Head of caudate nucleus (tissue), 42 donors: ENCODE measurements at places on chromosomes 16 and 17.

- no peak for DNase-seq
Observed at GRCh38 chr17:64261417-64262145, 1.5 kb downstream of the TEX2 start.

DNA sequence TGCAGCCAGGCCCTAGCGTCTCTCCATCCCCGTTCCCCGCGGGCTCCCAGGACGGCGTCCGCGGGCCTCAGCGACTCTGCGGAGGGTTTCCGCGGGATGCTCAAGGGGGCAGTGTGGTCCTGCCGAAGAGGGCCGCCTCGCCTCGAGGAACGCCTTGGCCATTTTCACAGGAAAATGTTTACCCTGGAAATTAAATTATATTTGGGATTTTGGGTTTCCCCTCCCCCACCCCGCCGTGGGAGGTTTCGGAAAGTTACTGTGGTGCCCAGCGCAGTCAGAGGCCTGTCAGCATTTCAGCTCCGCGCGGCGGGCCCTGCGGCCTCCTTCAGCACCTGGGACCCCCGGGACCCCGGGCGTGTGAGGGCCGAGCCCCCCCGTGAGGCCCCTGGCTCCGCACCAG lies 94.5 kb downstream of the PCTP start:
- DNase-seq, result peak; percentile 36

DNA sequence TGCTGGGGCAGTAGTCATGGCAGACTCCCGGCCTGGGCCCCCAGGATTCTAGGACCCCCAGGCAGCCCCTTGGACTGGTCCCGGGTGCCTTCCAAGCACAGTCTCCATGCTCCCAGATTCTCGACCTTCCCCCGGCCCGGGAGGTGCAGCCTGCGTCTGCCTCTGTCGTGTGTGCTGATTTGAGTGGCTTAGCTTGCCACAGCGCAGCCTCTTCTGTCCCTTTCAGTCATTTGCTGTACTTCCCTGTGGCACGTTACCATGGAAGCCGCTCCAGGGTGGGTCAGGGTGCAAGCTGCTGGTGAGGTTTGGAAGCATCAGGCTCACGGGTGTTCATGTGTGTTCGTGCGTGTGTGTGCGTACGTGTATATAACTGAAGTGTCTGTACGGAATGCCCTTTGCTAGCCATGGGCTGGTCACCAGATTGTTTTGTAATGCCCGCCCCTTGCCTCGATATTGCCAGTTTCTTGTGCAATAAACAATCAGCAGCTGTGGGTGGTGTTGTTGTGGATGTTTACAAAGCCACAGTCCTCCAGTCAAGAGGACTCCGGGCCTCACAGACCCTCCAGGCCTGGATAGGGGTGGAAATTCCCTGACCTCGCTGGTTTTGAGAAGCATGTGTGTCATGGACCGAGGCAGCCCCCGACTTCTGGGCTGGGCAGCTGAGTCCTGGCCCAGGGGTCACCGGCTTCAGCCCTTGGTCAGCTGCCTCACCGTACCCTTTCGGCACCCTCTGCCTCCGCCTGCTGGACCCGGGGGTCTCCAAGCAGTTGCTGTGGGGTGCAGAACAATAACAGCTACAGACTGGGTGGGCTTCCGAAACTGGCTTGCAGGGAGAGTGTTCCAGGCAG lies 9.7 kb upstream of the CLEC18A start:
- no peak for DNase-seq

DNA sequence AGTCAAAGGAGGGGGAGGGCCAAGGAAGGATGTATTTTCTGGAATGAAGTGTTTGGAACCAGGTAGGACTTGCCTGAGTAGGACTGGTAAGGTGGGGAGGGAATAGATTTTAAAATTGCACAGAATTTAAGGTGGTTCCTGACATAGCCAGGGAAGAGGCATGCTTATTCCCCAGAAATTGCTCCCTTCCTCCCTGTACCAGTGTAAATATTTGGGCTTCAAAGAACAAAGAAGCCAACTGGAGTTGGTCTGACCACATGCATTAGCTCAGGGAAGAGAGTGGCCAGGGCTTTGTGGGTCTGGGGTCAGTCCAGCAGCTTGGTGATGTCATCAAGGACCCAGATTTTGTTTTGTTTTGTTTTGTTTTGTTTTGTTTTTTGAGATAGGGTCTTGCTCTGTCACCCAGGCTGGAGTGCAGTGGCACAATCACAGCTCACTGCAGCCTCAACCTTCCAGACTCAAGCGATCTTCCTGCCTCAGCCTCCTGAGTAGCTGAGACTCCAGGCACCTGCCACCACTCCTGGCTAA lies 9.3 kb upstream of the MRTFB start:
- DNase-seq, result no peak

GRCh38 chr17:42334677-42335076 lies 46.4 kb downstream of the STAT5A start:
- DNase-seq, result no peak

DNA sequence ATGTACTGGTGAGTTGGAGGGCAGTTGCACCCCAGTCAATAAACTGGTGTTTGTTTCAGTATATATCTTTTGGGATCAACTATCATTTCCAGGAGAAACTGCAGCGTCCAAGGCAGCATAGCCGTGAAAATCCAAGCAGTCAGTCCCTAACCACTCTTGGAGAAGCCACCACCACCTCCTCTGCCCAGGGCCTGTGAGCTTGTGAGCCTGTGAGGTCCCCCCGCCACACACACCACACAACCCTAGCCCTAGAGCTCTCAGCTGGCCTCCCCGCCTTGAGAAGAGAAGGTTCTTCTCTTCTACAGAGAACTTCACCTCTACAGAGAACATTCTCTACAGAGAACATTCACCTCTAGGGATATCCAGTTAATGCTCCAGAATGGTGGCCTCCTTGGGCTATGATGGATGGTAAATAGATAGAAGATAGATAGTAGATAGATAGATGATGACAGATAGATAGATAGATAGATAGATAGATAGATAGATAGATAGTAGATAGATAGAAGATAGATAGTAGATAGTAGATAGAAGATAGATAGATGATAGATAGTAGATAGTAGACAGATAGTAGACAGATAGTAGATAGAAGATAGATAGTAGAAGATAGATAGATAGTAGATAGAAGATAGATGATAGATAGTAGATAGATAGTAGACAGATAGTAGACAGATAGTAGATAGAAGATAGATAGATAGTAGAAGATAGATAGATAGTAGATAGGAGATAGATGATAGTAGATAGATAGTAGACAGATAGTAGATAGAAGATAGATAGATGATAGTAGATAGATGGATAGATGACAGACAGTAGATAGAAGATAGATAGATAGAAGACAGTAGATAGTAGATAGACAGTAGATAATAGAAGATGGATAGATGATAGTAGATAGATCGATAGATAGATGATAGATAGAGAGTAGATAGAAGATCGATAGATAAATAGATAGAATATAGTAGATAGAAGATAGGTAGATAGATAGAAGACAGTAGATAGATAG lies 13.7 kb downstream of the ALOX15B start:
- DNase-seq, result no peak

- no peak for DNase-seq
Observed at GRCh38 chr17:4788159-4788806, 481 bp upstream of the GLTPD2 start.

DNA sequence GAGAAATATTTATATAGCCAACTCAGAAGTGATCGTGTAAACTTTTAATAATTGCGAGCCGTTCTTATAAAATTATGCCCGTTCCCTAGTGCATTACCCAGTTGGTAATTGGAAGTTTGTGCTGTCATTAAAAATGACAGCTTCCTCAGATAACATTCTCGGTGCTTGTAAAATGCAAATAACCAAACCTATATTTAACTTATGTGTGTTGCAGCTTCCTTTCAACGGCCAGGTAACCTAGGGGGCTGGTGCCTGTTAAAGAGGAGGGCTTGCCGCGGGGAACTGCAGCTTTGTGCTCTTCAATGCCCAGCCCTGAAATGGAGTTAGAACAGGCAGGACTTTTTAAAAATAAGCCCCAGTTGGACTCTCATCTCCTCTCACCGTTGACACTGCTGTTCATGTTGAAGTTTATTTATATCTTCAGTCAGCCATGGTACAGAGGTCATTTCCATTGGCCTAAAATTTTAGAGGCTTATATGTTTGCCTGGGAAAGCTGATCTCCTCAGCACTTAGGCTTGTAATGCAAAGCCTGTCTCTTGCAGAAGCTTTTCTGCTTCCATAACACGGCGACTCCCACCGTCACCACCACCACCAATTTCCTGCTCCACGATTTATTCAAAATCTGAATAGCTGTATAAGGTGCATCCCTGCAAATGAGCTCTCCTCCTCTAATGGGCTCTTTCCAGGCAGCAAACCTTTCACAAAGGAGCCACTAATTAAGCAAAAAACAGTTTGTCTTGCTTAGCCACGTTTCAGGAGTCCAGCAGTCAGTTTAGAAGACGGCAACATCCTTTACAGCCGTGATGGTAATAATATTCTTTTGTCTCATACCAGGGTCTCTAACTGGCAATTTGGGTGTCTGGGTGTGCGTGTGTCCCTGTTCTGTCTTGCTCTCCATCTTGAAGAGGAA lies 74.7 kb downstream of the RPA1 start:
- DNase-seq, result no peak

DNA sequence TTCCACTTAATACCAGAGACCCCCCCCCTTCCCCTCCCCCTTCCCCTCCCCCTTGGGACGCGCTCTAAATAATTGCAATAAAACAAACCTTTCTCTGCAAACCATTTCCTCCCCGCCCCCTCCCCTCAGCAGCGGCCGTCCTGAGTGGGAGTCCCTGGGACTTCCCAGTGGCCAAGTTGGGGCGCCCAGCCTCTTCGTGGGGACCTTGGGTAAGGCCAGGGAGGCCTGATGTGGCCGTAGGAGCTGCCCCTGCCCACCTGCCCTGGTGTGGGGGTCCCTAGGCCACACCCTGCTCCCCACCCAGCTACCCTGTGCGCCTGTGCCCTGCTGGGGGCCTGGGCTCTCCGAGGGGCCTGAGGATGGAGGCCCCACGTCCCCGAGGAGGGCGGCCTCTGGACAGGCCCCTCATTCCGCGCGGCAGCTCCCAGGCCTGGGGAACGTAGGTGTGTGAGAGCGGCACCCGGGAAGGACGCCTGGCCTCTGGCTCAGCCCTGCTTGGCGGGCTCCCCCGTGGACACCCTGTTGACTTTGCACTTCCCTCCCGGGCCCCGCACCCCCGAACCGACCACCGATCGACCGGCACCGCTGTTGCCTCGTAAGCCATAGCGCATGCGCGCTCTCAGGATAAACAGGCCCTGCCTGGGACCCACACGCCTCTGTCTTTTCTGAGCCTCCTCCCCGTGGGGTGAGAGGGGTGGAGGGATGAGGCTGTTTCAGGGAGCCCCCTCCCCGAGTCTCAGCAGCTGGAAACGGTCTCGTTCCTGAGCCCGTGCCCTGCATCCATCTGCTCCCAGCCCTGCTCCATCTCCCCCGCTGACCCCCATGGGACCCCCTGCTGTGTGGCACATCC lies 9.0 kb downstream of the NTHL1 start:
- no peak for DNase-seq

DNA sequence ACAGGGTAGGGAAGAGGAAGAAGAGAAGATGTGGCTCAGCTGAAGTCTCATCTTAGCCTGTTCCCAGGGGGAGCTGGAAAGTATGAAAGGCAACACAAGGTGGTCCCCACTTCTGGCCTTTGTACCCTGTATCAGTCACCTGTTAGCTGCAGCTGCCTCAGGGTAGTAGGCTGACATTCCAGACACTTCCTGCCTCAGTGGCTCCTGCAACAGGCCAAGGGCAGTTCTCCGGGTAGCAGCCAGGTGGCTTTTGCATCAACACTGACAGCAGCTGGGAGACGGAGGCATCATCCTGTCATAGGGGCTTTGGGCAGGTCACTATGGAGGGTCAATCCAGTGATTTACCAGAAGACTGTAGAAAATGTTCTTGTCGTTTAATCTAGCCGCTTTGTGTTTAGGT lies 124.0 kb downstream of the RGS9 start:
- no peak for DNase-seq

DNA sequence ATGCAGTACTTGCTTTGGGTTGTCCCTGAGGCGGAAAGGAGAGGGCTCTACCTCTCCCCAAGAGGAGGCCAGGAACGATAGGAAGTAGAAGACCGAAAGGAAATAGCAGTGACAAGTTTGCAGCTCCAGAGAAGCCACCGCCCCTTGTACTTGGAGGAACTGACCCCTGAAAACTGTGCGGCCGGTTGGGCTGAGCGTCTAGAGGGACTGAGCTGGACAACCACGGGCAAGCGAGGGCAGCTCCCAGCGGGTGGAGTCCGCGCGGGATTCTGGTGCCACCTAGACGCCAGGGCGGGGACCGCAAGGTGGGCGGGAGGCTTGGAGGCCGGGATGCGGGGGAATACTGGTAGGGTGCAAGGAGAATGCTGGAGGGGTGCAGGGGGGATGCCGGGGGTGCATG lies 1.3 kb upstream of the SLC6A4 start:
- peak; percentile 53 for DNase-seq

GRCh38 chr17:55171634-55172328 lies 93.0 kb upstream of the HLF start:
- no peak for DNase-seq

DNA sequence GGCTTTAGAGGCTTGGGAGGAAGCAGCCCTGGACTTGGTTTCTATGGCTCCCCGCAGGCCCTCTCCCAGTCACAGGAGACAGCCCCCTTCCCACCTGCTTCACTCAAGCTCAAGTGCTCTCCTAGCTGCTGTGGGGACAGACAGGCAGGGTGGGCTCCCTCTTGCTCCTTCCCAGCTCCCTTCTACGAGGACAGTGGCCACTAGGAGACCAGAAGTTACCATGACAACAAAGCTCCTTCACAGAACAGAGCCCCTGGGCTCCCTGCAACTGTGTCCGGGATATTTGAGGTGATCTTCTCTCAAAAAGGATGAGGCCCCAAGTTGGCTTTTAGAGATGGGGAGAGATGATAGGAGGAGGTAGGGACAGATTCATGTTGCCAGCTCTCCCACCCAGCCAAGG lies 116.3 kb downstream of the AMFR start:
- no peak for DNase-seq

DNA sequence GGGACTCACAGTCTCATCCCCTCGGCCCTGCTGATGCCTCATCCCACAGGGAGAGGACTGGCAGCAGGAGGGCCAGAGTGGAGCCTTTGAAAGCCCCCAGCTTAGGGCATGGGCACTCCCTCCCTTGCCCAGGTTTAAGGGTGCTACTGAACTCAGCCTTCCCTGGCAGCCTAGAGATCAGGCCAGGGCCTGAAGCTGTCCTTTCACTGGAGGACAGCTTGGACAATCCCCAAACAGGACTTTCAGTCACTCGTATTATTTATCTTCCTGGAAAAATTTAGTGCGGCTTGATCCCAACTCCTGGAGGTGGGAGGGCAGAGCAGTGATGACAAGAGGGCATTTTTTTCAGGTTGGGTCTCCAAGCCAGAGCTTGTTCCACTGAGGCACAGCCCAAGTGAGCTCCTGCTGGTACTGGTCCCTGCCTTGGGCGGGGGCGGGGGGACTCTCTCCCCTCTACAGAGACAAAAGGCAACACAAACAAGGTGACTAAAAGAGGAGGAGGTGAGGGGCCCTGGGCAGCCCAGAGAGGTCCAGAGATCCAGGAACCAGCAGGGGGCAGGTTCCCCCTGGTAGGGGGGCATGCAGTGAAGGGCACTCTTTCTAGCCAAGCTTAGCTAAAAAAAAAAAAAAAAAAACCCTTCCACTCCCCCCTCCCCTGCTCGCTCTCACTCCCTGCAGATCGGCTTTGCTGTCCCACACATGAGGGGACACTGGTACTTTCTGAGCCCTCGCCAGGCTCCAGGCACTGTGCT lies 1.7 kb downstream of the ZNF385C start:
- no peak for DNase-seq

- no peak for DNase-seq
Observed at GRCh38 chr17:38511150-38512108, 83.2 kb downstream of the ARHGAP23 start.
